ENCODE measurements at places on chromosomes 5 and 9. TPM values are rescaled to one million over a fixed set of nuclear protein-coding genes. Genes with fewer than 3 reads are reported as not detected.
A peak's percentile ranks its signal among the peaks of the same experiment; 100 is the strongest.

DNA sequence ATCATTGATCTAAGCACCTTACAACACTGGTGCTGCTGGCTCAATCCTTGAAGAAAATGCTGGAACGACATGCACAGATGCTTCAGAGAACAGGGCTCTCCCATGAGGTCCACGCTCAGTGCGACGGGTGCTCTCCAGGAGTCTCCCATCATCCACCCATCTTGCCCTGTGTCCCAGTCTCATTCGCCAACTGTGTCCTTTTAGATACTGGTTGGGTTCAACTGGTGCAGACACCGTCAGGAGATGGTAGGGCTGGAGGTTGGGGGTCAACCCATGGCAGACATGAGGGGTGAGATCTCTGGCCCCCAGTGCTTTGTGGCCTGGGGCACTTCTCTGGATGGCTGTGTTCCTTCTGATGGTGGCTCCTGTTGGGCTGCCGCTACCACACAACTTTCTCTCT is 1.6 kb upstream of the OBP2B start:
- DNase-seq: peak; percentile 18

- peak; percentile 99 for DNase-seq
Observed at GRCh38 chr5:442335-443238, at the start of gene EXOC3. TSS of gene EXOC3 (plus strand) at chr5:443176. CDS start at chr5:446206, 3,030 bp downstream.

DNA sequence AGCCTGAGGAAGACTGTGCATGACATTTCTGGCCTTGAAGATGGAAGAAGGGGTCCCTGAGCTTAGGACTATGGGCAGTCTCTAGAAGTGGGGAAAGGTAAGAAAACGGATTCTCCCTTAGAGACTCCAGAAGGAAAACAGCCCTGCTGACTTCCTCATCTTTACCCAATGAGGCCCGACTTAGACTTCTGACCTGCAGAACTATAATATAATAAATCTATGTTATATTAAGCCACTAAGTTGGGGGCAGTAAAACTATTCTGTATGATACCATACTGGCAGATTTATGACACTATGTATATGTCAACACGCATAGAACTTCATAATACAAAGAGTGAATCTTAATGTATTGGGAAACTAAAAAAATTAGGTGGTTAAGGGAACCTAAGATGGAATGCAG is 422.0 kb downstream of the PLK2 start:
- DNase-seq: no peak

- DNase-seq: no peak
Observed at GRCh38 chr5:116216246-116216645, 131.4 kb downstream of the COMMD10 start.

DNA sequence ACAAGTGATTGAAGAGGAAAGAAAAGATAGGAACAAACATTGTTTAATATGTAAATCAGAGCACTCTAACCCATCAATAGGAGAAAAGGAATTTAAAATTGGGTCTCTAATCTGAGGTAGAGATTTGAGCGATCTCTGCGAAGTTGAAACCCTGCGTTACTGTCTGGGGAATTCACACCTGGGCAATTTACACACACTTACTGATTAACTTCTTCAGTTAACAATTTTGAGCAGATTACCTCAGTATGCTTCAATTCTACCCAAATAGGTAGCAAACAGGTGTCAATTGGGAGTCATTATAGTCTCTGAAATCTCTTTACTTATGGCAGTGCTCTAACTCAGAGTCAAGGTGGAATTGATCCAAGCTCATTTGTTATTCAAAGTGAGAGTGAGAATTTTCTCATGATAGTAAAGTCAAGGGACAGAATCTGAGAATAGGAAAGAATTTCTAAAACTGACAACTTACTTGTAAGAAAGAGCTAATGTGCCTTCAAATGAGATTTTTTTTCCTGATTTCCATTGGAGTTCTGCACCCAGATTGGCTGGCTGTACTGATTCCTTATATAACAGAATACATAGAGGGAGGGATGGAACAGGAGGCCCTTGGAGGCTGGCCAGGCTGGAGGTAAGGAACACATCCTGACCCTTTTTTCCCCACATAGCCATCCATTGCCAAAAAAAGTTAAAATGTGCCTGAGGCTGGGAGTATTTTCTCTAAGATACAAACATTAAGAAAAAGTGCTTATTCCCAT is 27.1 kb upstream of the IFNA14 start:
- no peak for DNase-seq

Gene NR2F1
- total RNA-seq: 10.6 TPM

Gene NR5A1
- not detected for total RNA-seq
